ENCODE measurements at places on chromosomes 3 and 15. TPM values are rescaled to one million over a fixed set of nuclear protein-coding genes. Genes with fewer than 3 reads are reported as not detected.
A peak's percentile ranks its signal among the peaks of the same experiment; 100 is the strongest.

The PLCB2 gene
- 0.28 TPM for total RNA-seq

The EFCC1 gene
- not detected for total RNA-seq

The ALS2CL gene
- total RNA-seq, result 1.4 TPM

The PPM1L gene
- 0.28 TPM for total RNA-seq

The GABRB3 gene
- 0.54 TPM for total RNA-seq

The GP9 gene
- not detected for total RNA-seq

The ABHD14A gene
- 3.1 TPM for total RNA-seq

The THSD4 gene
- total RNA-seq, result 31.1 TPM

The MST1R gene
- not detected for total RNA-seq

The FBXL22 gene
- 0.28 TPM for total RNA-seq

The FHIT gene
- not detected for total RNA-seq

The NUTM1 gene
- not detected for total RNA-seq

The ALPK3 gene
- under 0.01 TPM for total RNA-seq

- DNase-seq, result no peak
These were observed 200.3 kb downstream of the ADAMTS17 start for GRCh38 chr15:100141311-100142001.

DNA sequence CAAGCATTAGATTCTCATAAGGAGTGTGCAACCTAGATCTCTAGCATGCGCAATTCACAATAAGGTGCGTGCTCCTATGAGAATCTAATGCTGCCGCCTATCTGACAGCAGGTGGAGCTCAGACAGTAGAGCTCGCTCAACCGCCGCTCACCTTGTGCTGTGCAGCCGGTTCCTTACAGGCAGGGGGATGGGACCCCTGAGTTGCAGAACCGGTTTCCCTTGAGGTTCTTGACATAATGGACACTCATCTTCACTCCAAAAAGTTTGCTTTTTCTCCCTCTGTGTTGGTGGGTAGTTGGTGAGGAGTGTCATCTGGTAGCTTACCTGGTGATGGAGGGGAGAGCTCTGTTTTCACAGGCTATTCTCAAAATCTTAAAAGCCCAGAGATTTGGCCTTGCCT, 324.0 kb upstream of the TBL1XR1 start:
- no peak for DNase-seq

GRCh38 chr3:18444595-18445400, 19.7 kb upstream of the SATB1 start:
- peak; percentile 40 for DNase-seq

DNA sequence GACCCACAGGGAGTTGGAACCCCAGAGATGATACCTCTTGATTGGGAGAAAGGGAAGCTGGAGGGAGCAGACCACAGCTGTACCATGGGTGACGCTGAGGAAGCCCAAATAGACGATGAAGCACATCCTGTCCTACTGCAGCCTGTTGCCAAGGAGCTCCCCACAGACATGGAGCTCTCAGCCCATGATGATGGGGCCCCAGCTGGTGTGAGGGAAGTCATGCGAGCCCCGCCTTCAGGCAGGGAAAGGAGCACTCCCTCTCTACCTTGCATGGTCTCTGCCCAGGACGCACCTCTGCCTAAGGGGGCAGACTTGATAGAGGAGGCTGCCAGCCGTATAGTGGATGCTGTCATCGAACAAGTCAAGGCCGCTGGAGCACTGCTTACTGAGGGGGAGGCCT, 201.1 kb downstream of the AKAP13 start:
- no peak for DNase-seq

DNA sequence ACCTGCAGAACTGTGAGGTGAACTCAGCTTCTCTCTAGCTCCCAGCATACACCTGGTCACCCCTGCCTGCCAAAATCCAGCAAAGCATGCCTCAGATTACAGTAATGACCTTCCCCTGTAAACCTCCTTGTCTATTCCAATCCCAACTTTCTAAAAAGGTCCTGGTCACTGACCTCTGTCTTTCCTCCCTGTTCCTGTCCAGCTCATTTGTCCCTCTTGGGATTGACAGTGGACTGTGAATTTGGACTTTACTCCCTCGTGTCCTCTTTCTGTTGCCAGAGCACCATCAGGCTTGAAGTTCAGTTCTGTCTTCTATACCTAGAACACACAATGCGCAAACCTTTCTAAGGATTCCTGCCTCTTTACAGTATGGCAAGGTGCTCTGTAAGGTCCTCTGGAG, 50.3 kb downstream of the MTHFS start:
- DNase-seq, result no peak

GRCh38 chr3:23202203-23202920, 765 bp upstream of the UBE2E2 start:
- peak; percentile 5 for DNase-seq

GRCh38 chr15:95536638-95537037, 793.9 kb upstream of the NR2F2 start:
- no peak for DNase-seq

GRCh38 chr3:194422188-194422587, 23.1 kb upstream of the GP5 start:
- DNase-seq, result peak; percentile 87

GRCh38 chr3:129412542-129413198, 15.8 kb downstream of the EFCAB12 start:
- peak; percentile 88 for DNase-seq

GRCh38 chr3:169153656-169154055, 509.9 kb downstream of the MECOM start:
- DNase-seq, result no peak

GRCh38 chr15:63067306-63067705, 24.8 kb downstream of the TPM1 start:
- no peak for DNase-seq

- no peak for DNase-seq
These were observed 93.4 kb downstream of the MBNL1 start for GRCh38 chr3:152362086-152362485.

DNA sequence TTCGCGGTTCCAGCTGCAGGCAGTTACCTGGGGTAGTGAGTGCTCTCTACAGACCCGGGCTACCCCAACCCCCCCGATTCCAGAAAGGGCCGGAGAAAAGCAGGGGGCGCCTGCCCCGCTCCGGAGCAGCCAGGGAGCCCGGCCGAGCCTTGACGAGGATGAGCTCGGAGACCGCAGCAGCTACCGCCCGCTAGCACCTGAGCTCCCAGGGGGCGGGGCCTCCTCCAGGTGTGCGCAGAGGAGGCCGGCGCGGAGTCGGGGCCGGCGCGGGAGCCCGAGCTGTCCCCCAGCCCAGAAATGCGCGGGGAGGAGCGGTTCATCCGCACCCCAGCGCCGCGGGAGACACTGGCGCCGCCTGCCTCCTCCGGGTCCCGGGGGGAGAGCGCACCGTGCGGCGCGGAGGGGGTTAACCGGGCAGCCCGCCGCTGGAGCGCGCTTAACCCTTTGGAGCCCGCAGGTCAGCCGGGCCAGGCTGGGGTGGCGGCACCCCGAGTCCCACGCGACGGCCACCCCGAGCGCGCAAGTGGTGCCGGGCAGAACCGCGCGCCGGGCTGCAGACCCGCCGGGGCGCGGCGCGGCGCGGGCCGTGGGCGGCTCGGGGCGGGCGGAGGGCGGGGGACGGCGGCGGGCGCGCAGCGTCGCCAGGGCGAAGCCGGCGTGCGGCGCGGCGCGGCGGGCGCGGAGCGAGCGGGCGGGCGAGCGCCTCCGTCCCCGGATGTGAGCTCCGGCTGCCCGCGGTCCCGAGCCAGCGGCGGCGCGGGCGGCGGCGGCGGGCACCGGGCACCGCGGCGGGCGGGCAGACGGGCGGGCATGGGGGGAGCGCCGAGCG, at the start of gene CACNA1D:
CACNA1D (plus strand) TSS at position 649 of the 829 bp plus-strand sequence. CDS start 556 bp downstream, outside the sequence.
- no peak for DNase-seq

GRCh38 chr3:168863561-168863960, 767.8 kb upstream of the GOLIM4 start:
- DNase-seq, result peak; percentile 11

DNA sequence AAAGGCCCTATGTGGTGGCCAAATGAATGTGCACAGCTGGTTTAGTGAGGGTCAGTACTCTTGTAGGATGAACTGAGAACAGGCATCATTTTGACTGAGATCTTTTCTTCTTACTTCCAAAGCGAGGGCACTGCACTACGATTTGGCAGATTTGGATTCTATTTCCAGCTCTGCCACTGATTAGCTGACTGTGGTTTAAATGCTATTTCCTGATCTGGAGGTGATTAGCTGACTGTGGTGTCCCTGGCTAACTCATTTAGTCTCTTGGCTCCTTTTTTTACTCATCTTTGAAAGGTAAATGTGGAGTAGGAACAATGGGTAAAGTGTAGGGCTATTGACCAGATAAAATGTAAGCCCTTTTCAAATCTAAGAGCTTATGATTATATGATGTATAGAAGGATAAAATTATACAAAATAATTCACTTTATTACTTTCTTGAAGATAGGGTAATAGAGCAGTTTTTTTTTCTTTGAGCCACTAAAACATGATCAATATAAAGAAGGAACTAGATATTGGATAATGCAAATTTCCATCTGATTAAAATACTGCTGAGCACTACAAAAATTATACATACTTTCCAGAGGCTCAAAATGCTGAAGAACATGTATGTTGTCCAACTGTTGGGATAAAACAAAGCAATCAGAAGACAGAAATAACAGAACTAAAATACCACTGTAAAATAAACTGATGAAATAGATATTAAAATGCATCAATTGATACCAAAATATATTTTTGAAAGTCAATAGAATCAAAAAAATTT, 39.7 kb upstream of the PLOD2 start:
- DNase-seq, result no peak

- DNase-seq, result peak; percentile 0
These were observed 256.0 kb upstream of the STAC start for GRCh38 chr3:36124118-36124796.

GRCh38 chr3:6512172-6512800, 348.6 kb upstream of the GRM7 start:
- no peak for DNase-seq
